NCI-H2227 treated with DMSO at 0.1 percent for 48 hours (cell line): ENCODE measurements at places on chromosomes 3 and 15.

DNA sequence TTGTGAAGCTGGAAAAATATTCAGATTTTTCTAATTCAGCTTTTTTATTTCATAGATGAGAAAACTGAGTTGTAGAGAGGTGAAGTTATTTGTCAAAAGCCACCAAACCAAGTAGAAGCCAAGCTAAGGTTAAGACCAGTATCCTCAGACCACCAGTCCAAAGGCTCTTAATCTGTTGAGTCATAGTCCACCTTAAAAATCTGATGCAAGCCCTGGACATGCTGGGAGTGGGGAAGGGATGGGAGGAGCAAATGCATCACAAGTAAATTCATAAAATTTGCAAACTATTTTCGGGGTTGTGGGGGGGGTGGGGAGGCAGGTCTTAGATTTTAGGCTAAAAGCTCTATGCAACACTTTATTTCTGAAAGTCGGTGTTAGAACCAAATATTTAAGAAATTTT is 307.7 kb upstream of the SEMA6D start:
- DNase-seq: no peak

DNA sequence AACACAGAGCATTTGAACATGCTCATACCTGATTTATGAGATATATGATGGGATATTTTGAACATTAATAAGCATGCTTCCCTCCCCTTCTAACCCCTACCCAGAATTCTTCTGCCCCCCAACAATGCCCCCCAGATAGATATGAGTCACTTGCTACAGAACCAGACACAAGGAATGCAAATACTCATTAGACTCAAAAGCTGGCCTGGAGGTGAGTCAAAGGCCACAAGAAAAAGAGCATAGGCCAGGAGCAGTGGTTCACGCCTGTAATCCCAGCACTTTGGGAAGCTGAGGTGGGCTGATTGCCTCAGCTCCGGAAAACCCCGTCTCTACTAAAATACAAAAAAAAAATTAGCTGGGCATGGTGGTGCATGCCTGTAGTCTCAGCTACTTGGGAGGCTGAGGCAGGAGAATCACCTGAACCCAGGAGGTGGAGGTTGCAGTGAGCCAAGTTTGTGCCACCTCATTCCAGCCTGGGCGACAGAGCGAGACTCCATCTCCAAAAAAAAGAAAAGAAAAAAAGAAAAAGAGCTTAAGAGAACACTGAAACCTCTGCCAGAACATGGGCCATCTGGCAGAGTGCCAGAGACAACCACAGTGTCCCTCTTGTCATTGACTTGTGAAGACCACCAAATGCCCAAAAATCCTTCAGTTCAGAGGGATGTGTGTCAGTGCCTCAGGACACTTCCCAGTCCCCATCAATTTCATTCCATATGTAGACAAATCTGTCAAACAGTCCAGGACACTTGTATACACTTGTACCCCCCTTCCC is 3.9 kb upstream of the SH3GL3 start:
- no peak for DNase-seq

DNA sequence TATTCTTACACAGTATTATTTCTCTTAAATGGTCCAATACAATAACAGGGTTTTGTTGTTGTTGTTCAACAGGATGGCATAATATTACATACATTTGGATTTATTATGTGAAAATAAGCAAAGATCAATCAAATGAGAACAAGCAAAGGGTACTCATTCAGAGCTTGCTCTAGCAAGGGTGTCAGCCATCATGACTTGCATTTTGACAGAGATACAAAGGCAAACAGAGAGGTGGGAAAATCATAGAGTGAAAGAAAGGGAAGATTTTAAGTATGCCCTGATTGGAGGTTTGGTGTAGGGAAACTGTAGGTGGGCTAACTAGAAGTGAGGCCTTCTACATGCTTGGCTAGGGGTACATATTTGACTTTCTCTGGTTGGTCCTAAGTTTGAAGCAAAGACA is 109.1 kb upstream of the BCHE start:
- no peak for DNase-seq

GRCh38 chr3:106263011-106263410 is 394.2 kb upstream of the CBLB start:
- DNase-seq: no peak

DNA sequence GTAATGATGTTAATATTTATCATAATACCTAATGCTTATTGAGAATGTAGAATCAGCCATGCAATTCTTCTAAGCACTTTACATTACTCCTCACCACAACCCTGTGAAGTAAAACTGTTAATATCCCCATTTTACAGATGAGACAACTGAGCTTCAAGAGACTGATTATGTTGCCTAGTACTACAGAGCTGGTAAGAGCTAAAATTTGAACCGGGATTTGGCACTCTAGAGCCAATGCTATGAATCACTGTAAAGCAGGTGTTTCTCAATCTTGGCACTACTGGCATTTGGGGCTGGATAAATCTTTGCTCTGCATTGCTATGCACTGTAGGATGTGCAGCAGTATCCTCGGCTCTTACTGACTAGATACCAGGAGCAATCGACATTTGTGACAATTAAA is 367.7 kb downstream of the MAGI1 start:
- DNase-seq: no peak

DNA sequence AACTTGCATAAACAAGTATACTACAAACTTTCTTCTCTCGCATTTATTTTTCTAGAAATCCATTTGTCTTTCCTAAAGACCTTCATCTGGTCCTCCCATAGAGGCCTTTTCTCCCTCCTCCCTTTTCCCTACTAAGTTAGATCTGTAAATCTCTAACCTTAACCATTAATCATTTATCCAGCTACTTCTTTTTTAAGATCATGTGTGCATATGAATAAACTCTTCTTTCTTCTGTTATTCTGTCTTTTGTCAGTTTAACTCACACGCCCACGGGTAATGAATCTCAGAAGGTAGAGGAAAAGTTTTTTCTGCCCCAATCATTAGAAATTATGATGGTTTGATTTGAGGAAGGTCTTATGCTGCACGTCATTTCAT is 48.7 kb upstream of the FHIT start:
- DNase-seq: no peak

GRCh38 chr15:58748040-58748851 is 1.3 kb downstream of the ADAM10 start:
- DNase-seq: no peak

DNA sequence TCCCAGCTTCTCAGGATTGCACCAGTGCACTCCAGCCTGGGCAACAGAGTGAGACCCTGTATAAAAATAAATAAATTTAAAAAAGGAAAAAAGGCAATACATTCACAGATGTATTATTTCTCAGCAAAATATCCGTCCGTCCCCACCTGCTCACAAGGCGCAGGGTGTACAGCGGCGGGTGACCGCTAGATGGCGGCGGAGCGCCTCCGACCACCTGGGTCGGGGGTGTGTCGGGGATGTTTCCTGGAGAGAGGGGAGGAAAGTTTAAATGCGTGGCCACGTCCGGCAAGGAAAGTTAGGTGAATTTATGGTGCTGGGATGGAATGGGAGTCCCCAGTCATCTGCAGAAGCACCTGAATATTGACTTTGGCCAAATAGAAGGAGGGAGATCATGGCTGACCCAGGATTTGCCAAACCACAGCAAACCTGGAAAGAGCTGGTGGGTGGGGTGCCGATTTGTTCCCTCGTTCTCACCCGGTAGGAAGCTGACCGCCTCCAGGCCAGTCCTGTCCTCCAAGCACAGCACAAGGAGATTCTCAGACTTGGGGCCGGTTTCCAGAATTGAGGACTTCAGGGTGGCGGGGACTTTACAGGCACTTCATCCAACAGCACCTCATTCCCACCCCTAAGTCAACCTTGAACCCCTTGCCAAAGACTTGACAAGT is 88.3 kb downstream of the TMEM266 start:
- DNase-seq: no peak

DNA sequence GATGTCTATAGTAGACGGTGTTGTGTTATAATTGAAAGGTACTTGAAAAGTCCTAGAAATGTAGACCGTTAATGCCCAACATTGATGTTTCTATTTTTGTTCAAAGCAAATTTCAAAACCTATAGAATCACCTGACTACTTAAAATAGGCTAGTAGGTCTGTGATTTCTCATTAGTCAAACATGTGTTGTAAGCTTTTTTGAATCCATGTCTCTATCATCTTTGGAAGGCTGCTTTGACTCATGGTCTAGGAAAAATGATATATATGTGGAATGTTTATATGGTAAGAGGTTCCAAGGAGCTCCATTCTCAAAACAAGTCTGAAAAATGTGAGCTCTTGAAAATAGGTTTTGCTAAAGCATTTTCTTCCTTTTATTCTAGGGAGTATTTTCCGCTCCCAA is 375.3 kb downstream of the LPP start:
- no peak for DNase-seq

DNA sequence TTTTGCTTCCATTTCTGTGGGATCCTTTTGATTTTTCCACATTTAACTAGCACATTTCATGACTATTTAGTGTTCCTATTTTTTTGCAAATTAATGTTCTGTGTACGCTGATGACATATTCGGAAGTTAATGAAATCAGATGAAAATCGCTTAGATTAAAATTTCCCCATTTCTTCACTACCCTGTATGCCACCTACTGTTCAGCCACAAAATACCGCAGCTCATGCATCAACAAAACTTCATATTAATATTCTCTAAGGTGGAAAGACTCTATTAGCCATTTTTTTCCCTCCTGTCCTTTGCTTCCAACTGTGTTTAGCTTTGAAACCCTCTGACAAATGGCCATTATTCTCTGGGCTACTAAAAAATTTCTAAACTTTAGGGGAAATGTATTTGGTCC is 300.6 kb downstream of the MECOM start:
- no peak for DNase-seq

DNA sequence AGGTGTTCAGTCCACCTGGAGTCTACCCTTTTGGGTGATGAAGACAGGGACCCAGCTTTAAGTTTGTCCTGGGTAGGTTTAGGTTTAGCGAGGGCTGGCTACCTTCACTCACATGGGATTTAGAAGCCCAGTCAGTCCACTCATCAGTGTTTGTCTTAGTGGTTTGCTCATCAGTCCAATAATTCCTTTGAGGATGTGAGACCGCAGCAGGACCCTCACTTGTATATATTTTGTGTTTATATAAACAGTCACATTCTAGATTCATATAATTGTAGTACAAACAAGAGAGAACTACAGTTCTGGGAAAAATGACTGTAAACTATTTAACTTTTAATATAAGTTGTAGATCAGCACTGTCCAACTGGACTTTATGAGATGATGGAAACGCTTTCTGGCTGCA is 18.2 kb downstream of the EFCC1 start:
- DNase-seq: no peak

- no peak for DNase-seq
These were observed 191.8 kb downstream of the SEMA6D start for GRCh38 chr15:47908950-47909670.

DNA sequence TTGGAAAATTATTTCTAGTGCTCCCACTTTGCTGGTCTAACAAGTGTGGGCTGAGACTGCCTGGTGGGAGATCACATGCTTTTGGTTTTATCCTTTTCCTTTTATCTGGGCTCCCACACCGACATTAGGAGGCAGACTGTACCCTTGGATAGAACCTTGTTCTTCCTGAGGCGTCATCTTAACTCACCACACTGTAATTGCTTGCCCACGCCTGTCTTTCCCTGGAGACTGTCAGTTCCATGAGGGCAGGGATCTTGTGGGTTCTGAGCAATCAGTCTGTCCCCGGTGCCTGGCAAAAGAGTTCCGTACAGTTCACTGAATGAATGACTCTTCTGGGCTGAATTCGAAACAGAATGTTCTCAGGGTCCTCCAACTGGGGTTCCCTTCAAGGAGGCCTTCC is 124.6 kb upstream of the ABHD17C start:
- DNase-seq: no peak
